NK-92 treated with Interleukin-12 subunit alpha and Interleukin-12 subunit beta, amount 100 ng/mL, for 24 hours (cell line): ENCODE measurements at places on chromosomes 6 and 20.
A peak's percentile ranks its signal among the peaks of the same experiment; 100 is the strongest.

DNA sequence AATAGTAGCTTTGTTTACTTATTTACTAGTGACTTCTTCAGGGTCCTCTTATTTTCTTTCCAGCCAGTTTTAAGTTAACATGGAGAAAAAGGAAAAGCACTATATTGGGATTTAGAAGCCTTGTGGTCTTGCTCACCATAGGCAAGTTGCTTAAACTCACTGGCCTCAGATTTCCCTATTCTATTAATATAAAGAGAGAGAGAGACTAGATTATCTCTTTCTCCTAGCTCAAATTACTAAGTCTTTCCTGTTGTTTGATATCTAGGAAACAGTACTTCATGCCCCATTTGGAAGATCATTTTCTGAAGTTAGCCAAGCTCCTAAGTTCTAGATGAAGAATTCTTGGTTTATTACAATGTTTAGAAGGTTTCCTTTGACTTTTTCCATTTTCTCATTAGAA, 32.5 kb downstream of the CTNNBL1 start:
- DNase-seq, result no peak

DNA sequence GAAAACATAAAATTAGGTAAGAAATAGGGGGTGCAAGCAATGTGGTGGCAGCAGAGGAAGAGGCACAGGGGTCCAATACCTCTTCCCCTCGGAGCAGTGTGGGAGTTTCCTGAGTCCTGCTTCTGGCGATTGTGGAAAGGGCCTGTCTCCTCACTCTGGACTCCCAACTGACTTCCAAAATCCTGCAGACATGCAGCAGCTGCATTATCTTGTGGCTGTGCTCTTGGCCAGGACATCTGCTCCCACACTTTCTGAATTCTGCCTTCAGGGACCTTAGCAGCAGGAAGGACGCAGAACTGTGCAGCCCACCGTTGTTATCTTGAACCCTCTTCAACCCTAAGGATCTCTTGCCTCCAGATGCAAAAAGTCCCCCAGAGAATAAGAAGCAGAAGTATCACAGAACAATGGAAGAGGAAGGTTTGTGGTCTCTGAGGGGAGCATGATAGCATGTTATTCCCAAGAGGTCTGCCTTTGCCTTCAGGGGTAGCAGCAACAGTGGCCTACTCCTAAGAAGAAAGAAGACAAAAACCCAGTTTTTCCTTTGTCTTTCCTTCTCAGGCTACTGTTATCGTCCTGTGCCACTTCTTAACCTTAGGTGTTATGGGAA, 102.5 kb upstream of the EMILIN3 start:
- no peak for DNase-seq

DNA sequence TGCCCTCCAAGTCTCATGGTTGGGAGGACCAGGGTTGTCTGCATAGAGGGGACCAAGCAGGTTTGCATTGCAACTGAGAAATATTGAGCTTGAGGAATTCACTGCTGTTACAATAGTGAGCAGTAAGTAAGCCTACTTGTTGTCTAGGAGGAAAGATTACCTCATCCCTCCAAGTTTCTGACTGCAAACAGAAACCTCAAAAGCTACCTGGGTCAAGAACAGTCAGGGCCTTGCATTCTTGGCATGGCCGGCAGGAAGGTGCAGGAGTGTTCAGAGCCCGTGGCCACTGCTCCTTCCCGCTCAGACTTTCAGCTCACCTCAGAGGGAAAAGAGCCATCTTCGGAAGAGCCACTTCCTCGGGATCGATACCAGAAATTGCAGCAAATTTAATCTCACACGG, 46.0 kb upstream of the DOK5 start:
- DNase-seq, result no peak

DNA sequence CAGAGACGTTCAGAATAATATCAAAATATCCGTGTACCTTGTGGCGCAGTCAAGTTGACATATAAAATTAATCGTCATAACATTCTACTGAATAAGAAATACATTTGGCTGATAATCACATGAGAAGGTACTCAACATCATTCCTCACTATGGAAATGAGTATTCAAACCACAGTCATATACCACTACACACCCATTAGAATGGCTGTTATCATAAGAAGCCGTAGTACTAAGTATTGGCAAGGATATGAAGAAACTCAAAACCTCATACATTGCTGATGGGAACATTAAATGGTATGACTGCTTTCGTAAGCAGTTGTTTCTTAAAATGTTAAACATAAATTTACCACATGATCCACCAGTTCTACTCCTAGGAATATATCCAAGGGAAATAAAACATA, 244.7 kb downstream of the CDKAL1 start:
- no peak for DNase-seq

GRCh38 chr20:46752728-46753127, 43.3 kb downstream of the SLC2A10 start:
- peak; percentile 26 for DNase-seq

DNA sequence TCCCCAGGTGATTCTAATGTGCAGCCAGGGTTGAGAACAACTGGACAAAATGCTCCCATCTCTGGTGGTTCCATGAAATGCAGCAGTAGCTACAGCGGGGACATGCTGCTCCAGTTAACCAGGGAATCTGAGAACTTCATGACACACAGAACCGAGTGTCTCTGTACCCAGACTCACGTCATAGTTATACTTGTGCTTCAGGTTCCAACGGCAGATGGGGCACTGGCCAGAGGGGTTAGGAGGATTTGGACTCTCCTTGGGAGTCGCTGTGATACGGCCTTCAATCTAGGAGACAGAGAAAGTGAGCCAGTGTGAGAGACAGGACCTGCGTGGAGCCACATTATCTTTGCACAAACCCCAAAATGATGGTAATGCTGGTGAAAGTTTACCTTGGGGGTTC, 9.2 kb downstream of the MRPS18A start:
- no peak for DNase-seq

GRCh38 chr6:15253203-15254022, 7.5 kb downstream of the JARID2 start:
- no peak for DNase-seq
